ENCODE measurements at places on chromosomes 2 and 18.

DNA sequence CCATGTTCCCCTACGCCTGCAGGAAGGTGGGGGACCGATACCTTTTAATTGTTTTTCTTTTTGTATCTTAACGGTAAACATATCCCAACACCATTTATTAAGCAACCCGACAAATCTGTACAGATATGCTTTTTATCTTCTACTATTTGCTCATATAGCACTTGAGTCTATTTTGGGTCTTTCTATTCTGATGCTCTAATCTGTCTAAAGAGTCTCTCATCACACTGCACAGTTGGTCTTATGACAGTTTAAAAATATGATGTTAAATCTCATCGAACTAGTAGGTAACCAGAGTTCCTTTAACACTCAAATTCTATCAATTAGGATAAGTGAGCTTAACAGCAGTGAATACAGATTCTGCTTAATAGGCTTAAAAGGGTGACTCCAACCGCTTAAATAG is 111.6 kb downstream of the SOCS6 start:
- DNase-seq = no peak

DNA sequence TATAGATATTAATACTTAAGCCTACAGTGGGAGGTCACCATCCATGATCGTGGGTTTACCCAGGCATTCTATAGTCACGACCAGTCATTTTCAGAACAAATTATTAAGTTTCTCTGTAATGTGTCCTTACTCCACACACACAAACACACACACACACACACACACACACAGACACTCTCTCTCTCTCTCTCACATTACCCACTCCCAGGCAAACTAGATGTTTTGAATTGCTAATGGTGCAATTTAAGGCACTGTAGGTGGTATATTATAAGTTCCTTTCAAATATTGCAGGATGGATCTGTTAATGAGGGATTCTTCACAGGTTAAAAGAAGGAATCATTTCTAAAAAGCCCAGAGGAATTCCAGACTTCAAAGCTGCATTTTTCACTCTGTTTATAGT is 657.8 kb downstream of the MBD2 start:
- no peak for DNase-seq

GRCh38 chr18:55849391-55849790 is 261.4 kb upstream of the TCF4 start:
- DNase-seq = no peak

DNA sequence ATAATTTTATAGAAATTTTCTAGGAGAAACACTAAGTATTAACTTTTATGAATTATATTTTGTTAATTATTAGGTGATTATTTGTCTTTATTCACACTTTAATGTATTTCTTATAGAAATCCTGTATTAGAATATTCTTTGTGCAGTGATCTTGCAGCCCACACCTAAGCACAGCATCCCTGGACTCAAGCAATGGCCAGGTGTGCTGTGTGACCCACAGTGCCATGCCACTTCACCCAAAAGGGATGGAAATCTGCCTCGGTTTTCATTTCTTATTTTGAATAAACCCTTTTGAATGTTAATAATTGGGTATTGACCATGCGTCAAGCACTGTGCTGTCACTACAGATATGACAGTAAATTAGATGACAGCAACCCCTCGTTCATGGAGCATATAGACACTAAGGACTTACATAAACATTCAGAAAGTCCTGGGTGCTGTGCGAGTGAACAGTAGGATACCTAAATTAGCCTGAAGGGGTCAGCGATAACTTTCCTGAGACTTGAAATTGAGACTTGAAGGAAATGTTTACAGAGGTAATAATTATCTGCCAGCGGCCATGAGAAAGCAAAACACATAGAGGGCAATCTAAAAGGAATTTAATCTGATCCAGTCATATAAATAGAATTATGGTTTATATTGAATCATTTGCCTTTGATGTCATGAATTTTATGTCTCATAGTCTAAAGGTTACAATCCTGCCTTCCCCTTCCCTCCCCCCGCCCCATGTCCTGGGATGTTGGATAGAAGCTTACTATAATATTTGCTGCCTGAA is 52.7 kb upstream of the CALCRL start:
- peak; percentile 57 for DNase-seq

GRCh38 chr2:38128653-38129052 is 52.7 kb upstream of the CYP1B1 start:
- no peak for DNase-seq

Data from astrocyte of the spinal cord (primary cell).